Posterior cingulate gyrus (tissue), 11 donors: ENCODE measurements at places on chromosomes 2 and 18.

DNA sequence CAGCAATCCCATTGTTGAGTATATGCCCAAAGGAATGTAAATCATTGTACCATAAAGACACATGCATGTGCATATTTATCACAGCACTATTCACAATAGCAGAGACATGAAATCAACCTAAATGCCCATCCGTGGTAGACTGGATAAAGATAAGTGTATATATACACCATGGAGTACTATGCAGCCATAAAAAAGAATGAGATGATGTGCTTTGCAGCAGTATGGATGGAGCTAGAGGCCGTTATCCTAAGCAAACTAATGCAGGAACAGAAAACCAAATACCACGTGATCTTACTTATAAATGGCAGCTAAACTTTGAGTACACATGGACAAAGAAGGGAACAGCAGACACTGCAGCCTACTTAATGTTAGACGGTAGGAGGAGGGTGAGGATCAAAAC lies 18.4 kb upstream of the RAMP1 start:
- DNase-seq: no peak

DNA sequence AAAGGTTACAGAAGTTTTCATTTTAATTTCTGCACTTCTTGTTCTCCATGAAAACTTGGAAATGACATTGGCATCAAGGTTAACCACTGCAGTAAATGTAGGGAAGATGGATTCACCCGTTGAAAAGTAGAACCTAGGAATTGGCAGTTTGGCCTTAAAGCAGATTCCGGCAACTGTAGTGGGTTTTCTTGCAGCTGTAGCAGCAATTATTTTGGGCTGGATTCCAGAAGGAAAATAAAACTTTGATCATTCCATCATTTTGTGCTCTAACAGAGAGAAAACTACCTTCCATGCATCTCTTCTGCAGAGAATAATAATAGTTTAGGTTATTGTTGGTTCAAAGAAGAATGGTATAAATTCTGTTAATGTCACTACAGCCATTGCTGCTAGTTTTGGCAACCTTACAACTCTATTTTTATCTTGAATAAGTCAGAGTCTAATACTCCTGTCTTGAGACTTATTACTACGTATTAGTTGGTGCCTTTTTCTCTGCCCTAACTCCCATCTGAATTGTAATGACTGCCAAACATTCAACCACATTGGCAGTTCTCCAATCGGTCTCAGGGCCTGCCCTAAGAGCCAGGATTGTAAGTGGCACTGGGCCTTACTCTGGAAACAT lies 178.1 kb upstream of the PIEZO2 start:
- peak; percentile 65 for DNase-seq

DNA sequence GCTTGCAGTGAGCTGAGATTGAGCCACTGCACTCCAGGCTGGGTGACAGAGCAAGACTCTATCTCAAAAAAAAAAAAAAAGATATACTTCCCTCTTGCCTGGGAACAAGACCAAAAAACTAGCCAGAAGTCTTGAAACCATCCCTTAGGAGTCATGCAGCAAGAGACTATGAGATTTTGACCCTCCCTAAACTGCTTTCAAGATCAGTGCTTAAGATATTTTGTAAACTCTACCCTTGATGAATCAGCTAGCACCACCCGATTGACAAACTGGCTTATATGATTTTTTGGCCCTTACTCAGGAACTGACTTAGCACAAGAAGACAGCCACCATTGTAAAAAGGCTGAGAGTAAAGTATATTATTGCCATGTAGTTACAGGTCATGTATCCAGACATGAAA lies 3.8 kb downstream of the SULT1C3 start:
- DNase-seq: no peak

DNA sequence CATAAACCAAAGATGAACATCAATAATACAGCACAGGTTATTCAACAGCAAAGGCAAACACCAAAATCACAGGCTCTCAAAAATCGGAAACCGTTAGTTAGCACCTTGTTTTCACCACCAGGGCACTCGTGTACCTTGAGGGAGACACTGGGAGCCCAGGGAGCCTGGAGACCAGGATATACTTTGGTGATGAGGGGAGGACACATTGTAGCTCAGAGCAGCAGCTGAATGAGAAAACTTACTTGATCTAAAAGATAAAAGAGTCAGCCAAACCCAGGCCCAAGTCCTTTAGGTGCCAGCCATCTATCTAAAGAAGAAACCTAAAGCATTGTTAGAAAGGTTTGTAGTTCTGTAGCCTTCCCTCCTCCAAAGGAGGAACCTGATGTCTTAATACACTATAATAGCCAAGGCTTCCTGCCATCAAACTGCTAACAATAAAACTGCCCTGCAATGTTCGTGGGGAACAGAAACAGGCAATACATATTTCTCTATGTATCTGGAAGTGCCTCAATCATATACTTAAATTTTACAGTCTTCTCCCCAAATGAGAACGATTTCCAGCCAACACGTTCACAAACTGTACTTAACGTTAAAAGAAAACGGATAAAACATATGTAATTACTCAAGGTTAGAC lies 19.3 kb downstream of the BCL11A start:
- no peak for DNase-seq

- no peak for DNase-seq
Observed at GRCh38 chr18:58861861-58862301, 2.8 kb upstream of the ZNF532 start.

DNA sequence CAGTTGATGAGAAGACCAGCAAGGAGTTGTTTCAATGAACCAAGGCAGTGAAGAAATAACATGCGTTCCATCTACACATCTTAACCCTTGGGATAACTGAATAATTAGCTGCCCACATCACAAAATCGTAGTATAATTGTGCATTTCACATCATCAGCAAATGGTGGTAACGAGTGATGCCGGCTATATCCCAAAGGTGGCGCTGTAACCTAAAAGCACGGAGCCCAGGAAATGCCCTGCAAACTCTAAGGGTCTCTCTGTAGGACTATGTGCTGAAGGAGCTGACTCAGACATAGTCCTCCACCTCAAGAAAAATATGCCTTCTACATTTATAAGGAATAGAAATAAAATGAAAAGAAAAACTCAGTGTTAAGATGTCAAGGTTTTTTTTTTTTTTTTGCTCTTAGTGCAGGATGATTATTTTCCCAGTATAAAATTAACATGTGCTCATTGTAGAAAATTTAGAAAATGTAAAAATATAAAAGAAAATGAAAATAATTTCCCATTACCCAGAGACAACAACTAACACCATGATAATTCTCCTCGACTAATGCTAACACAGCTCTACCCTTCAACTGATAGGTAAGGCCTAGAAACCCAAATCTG lies 23.1 kb upstream of the DSG3 start:
- no peak for DNase-seq

DNA sequence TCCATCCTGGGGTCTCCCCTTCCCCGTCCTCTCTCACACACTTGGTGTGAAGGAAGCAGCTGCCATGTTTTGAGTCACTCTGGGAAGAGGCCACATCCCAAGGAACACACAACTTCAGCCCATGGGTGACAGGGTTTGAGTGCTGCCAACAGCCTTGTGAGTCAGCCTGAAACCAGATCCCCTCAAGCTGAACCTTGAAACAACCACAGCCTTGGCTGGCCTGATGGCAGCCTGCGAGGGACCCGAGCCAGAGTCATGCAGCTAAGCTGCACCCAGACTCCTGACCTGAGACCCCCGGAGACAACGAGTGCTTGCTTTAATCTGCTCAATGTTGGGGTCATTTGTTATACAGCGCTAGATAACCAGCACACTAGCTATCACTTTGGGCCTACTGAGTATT lies 19.3 kb upstream of the MC2R start:
- no peak for DNase-seq

DNA sequence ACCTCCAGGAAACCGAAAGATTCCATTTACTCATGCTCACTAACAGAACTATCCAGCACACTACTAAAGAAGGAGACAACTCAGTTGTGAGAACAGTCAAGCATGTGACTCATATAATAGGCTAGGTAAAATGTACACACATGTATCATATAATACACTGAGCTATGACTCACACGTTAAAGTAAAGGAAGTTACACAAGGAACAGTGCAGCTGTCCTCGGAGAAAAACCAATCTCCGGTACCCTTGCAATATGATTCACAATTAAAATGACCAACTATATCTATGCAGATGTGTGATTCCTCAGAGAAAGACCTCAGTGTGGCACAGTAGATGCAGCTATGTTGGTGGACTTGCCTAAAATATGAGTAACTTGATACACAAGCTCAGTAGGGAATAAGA lies 76.5 kb downstream of the STRN start:
- DNase-seq: no peak

- DNase-seq: no peak
Observed at GRCh38 chr2:176636401-176636800, 367.2 kb downstream of the MTX2 start.
